ENCODE measurements at places on chromosomes 5 and 9.

DNA sequence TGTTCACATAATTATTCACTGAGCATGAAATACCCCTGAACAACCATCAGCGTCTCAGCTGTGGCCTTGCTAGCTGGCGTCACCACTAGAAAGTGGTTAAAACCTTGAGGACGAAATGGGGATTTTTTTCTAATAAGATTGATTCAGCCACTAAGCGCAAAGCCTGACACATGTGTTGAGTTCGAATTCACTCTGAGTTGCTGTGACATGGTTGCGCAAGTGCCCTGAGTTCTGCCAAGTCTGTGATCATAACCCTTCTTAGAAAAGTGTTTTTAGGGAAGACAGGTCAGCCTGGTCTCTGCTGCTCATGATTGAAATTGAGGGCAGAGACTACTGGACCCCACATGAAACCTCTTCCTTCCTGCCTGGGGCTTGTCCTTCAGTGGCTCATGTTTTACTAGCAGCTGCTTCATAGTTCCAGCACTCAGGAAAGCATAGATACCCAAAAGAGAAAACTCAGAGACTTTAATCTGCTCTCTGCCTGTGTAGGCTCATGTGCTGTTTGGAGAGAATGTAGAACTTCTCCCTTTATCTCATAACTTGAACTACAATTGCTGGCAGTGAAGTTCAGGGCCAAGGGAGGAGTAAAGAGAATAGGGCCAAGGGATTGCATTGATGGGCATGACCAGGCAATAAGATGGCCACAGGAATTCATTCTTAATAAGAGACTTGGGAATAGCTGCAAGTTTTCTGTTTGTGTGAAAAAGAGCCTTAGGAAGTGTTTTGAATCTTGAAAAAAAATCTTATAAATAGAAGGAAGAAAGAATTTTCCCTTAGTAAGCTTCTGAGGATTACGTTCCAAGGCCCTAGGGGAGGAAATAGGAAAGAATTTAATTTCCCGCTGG is 66.8 kb upstream of the CXCL14 start:
- DNase-seq = no peak

DNA sequence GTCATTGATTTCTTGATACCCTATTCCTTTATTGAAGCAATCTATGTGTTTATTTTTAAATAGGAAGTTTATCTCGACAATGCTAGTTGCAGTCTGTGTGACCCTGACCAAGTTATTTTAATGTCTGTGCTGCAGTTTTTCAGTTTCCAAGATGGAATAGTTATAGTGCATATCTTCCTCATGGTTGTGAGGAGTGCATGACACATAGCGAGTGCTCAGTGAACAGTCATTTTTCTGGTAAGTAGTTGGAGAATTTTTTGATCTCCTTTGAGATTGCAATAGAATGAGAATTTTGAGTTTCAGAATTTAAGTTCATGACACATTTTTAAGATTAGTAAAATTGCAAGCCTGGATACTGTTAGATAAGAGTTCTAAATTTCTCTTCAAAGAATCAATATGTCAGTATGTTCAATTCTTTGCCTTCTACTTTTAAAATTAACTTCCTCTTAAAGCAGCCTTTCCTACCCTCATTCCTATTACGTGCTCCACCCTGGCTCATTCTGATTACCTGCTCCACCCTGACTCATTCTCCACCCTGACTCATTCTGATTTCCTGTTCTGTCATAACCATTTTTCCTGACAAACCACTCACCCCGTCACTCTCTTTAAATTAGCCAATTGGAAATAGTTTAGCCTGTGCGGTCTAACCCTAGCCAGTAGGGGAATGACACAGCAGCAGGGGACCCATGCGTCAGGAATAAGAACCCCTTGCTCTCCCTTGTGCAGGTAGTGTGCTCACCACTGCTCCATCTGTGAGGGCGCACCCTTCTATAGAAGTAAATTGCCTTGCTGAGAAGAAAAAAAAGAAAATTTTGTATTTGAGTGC is 30.7 kb downstream of the SPIN1 start:
- no peak for DNase-seq

DNA sequence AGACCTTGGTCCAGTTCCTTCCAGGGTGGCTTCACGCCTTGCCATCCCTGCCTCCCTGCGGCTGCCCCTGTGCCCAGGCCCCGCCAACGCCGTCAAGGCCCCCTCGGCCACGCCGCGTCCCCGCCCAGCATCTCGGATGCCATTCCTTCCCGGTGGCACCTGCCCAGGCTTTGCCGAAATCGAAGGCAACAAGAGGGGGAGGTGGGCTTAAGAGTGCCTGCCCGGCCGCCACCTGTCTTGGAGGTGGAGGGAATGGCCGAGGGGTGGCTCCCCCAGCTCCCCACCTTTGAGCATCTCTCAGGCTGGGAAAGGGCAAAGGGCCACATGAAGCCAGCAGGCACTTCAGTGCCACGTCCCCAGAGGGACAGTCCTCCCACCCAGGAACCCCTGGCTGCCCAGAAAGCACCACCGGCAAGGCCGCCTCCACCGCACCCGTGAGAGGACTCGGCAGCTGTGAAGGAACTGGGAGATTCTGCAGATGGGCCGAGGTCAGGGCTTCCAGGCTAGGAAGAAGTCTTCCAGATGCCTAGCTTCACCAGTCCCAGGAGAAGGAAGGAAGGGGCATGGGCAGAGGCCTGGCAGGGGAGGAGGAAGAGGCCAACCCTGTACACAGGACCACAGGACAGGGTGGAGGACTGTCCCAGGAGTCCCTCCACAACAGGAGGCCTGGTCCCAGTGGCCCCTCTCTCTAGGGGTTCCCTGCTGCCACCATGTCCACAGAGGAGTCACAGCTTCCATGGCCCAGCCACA is 218.0 kb downstream of the FANCC start:
- DNase-seq = no peak

DNA sequence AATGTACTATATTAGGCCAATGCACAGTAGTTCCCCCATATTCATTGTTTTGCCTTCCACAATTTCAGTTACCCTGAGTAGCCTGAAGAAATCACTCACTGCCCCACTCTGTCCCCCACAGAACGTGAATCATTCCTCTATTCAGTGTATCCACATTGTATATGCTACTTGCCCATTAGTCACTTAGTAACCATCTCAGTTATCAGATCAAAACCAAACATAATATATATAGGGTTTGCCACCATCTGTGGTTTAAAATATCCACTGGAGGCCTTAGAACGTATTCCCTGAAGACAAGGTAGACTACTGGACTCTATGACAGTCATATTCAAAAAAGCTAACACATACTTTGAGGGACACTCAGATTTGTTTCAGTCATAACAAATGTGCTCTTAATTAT is 465.7 kb upstream of the RGMB start:
- no peak for DNase-seq

DNA sequence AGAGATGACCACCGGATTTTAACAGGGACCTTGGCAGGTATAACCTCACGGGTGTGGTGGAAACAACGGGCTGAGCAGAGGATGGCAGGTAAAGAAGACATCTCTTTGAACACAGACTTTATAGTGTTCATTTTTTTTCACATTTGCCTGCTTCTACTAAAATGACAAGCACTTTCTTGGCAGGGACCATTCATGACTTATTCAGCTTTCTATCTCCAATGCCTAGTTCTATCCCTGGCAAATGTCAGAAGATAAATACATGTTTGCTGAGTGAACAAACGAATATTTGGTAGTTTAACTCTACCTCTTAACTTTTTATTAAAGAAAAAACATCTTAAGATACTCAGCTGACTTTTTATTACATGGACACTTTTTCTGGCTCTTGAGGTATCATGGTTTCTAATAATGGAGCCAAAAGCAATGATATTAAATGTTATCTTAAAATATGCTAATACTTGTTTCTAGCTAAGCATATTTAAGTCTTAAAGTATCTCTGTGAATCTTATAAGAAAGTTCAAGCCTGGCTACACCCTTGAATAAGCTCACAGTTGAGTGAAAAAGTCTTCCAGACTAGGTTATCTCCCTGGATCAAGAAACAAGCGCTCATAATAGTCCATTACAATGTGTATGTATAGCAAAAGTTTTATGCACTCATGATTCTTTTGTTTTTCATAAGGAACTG is 8.5 kb downstream of the ELL2 start:
- DNase-seq = no peak

DNA sequence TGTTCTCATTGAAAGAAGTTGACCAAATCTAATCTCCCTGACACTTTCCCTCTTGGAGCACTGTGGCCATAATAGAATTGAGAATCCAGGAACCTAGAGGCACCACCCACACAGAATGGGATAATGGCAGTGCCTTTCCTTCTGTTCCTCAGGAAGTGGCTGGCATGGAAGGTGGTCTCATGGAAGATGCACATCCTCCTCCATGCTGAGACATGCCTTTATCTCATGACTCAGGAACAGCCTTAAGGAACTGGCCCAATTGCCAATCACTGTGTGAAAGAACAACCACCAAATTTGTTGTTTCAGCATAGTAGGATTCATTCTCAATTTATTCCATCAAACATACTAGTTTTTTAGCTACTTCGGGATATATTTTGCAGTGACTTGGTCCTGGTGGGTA is 137.5 kb upstream of the RASGRF2 start:
- DNase-seq = no peak

DNA sequence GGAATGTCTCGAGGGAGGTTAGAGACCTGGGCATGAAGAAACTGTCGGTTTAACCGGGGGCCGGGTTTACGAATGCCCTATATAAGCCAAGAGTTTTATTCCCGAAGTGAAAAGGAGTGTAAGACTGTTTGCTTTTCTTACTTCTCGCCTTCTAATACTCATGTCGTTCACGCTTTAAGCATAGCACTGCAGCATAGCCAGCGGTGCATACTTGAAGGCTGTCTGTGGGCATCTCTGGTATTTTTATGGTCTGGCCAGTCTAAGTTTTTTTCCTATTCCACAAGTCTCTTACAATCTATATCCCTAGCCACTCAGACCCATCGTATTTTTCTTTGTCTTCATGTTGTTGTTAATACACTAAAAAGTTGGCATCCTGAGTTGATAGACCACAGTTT is 1.2 kb downstream of the UHRF2 start:
- DNase-seq = no peak

DNA sequence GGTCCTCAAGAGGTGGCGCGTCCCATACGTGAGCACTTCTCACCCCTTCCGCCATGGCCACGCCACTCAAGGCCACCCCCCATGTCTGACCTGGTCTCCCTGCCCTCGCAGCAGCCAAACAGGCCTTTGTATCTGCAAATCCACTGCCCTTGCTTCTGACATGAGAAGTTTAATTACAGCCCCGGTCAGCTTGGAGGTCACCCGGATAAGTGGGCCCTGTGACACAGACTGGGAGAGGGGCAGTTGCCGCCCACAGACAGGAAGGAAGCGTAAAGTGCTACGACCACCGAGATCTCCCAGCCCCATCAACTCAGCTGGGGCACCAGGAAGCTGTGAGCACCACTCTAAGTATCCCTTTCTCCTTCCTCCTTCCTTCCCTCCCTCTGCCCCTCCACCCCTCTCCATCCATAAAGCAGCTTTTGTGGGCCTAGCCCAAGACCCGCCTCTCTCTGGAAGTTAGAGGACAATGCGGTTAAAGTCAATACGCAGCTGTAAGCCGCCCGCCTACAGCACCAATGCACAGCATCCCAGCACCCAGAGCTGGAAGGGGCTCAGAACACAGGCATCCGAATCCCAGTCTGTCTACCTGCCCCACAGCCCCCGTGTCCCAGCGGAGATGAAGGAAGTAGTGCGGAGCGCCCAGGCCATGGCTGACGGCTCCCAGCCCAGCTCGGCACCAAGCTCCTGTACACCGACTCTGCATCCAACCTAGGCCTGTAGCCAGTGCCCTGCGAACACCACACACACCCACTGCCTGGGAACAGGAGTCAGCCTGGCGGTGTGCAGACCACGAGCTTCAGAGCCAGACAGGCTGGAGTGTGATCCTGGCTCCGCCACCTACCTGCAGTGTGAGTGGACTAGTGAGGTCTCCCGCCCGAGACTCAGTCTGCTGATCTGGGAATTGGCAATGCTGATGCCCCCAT is 44.8 kb upstream of the RNF130 start:
- no peak for DNase-seq

GRCh38 chr5:23820765-23821471 is 313.5 kb downstream of the PRDM9 start:
- DNase-seq = no peak

- no peak for DNase-seq
Observed at GRCh38 chr5:98911280-98912040, 17.3 kb downstream of the CHD1 start.

GRCh38 chr9:21615018-21615417 is 132.9 kb upstream of the IFNE start:
- DNase-seq = no peak

DNA sequence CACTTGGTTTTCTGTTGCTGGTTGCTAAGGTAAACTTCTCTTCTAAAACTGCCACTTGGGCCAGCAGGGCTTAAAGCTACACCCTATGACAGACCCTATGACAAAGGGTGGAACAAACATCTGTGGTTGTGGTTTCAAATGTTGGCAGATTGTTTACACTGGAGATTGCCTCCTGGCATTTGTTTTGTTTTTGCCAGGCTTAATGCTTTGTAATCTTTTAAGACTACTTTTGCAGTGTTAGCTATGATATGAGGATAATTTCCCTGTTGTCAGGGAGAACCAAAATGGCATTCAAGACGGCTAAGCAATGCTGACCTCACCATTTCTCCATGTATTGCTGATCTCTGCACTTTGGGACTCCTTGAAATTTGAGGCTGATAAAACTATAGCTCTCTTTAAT is 50.3 kb downstream of the MAMDC2 start:
- DNase-seq = no peak

- no peak for DNase-seq
Observed at GRCh38 chr9:7844242-7844641, 44.7 kb upstream of the DMAC1 start.

DNA sequence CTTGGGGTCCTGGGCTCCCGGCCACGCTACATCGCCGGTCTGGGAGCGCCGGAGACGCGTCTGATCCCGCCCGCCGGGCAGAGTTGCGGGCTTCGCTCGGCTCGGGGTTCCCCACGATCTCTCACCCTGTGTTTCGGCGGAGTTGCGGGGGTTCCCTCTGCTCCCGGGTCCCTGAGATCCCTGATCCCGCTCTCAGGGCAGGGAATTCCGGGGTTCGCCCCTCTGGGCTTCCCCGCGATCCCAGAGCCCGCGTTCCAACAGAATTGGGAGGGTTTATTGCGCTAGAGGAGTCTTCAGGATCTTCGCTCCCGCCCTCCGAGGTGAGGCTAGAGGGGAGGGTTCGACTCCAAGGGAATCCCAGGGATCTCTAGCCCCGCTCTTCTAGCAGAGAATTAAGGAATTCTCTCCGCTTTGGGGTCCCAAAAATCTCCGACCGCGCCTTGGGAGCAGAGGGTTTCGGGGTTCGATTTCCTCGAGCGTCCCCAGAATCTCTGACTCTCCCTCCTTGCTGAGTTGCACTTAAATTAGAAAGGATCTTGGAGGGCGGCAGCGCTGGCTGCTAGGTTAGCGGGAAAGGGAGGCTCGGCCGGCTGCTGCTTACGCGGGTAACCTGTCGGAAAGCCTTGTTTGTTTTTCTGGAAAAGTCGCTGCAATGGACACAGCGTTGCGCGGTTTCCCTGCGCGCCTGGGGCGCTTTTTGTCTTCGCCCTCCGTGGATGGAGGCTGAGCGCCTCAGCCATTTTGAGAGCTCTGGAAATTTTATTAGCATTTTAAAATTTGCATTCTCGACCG is 1.3 kb downstream of the DMRT1 start:
- DNase-seq = no peak
